Jurkat, Clone E6-1 (cell line): ENCODE measurements at places on chromosomes 7 and 10.

DNA sequence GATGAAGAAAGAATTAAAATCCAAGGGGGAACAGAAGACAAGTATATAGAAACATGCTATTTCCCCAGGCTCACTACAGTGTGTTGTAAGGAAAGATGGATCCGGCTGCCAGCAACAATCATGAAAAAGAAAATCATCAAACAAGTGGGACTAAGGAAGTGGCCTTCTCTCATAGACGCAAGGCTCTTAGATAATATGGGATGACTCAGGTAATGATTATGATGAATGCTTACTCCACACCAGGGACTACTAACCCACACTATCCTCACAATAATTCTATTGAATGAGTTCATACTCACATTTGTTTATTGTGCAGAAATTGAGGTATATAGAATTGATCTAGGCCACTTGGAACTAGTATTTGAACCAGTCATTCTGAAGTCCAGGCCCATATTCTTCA lies 111.2 kb upstream of the BET1 start:
- DNase-seq: no peak

DNA sequence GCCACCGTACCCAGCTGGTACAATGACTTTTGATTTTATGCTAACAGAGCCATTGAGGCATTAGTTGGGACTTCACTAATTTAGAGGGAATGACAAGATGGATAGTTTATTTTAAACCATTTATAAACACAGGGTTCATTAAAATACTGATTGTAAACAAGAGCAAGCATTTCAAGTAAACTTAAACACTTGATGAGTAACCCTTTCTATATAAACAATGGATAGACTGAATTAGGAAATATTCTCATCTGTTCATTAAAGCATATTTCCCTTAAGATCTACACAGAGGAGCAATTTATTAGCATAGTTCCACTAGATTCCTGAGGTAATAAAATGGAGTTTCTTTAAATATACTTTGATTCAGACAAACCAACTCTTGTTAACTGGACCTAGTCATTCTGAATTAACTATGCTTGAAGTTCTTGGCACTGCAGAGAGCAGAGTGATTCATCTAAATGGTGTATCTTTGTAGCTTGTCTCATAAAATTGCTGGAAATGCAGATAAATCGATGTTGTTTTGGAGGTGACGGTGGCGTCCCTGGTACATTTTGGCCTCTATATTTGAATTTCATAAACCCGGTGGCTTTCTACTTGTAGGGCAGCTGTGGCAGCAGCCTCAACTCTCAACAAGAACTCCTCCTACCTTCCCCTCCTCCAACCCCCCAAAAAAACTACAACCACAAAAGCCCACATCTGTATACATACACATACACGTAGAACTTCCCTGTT lies 15.4 kb upstream of the VDAC2 start:
- DNase-seq: no peak

GRCh38 chr10:93452143-93452542 lies 30.0 kb downstream of the MYOF start:
- no peak for DNase-seq

GRCh38 chr7:143318661-143319060 lies 2.8 kb downstream of the CLCN1 start:
- no peak for DNase-seq

DNA sequence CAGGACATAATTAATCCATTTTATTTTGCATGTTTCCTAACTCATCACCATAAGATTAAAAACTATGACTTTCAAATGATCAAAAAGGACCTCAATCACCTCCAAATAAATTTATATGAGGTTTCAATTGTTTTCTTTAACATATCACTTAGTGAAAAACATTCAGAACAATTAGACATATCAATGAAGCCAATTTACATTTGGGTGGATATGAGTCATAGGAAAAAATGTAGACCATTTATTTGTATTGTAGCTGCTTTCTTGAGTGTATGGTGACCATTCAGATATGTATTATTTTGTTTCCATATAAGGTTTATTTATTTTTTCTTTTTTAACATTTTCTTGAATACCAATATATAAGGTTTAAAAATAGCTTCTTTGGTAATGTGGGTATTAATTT lies 13.3 kb upstream of the EXOC6 start:
- DNase-seq: no peak

DNA sequence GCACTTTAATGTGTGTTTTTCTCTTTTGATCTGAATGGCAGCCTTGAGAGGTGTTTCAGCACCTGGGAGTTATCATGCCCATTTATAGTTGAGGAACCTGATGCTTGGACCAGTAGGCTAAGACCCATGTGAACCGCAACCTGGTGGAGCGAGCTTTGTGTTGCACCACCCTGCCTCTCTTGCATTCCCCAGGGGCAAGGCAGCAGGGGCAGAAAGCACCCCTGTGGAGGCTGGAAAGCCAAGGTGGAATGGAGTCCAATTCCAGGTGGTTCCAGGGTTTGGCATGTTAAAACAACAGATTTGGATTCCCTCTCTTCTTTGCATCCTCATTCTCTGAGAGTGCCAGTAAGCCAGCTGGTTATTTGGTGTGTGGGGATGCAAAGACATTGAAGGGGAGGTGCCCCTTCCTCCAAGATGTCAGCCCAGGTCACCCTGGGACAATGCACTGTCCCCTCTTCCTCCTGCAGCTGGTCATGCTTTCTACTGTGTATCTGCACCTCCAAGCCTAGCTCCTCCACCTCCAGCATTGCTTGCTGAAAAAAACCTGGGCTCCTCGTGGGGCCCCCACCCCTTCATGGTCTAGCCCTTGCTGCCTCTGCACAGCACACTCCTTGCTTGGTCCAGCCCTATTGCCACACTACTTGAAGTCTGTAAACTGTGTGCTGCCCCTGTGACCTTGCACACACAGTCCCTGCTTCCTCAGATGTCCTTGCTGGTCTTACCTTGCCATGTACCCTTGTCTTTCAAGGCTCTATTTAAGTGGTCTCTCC lies 5.6 kb upstream of the CDH23 start:
- no peak for DNase-seq

- no peak for DNase-seq
These were observed 273.1 kb downstream of the GLRX3 start for GRCh38 chr10:130409331-130409730.

- DNase-seq: no peak
These were observed 692 bp downstream of the NEURL1 start for GRCh38 chr10:103493916-103494877.

GRCh38 chr10:71647526-71648253 lies 71.9 kb downstream of the C10orf105 start:
- DNase-seq: no peak

- DNase-seq: no peak
These were observed 3.0 kb upstream of the AKR1B15 start for GRCh38 chr7:134545918-134546317.
